SW480 (cell line): ENCODE measurements at places on chromosomes 5 and 9.

DNA sequence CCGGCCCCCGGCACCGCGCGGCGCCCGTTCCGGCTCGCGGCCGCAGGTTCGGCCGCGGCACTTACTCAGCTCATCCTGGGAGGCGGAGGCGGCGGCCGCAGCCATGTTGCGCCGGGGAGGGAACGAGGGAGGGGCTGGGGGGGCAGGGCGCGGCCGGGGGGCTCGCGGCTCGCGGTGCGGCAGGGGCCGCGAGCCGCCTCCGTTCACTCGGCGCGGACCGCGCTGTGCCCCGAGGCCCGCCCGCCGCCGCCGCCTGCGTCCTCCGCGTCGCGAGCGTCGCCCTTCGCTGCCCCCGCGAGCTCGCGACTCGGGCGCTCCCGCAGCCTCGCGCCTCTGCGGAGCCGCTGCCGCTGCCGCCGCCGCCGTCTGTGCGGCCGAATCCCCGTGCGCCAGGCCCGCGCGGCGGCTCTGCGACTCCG is 735 bp downstream of the ECPAS start:
- no peak for DNase-seq

DNA sequence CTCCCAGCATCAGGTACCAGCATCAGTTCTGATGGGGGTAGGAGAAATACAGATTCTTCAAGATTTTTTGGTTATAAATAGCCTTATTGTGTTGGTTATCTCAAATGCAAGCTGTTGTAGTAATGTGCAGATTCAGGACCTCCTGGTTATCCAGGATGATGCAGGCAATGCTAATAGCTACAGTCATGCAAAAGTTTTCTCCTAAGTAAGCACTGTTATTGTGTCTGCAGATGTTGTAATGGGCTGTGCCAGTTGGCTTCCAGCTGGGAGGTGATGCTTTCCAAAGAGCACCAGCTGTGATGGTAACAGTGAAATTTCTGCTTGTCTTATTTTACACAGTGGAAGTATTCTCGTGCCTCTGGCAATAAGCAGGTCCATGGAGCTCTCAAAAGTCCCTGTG is 719.2 kb upstream of the CTNND2 start:
- no peak for DNase-seq

- no peak for DNase-seq
Measured at GRCh38 chr5:144177548-144177947, 6.9 kb downstream of the KCTD16 start.

- DNase-seq, result no peak
Measured at GRCh38 chr5:83937837-83938236, 217.2 kb upstream of the HAPLN1 start.

DNA sequence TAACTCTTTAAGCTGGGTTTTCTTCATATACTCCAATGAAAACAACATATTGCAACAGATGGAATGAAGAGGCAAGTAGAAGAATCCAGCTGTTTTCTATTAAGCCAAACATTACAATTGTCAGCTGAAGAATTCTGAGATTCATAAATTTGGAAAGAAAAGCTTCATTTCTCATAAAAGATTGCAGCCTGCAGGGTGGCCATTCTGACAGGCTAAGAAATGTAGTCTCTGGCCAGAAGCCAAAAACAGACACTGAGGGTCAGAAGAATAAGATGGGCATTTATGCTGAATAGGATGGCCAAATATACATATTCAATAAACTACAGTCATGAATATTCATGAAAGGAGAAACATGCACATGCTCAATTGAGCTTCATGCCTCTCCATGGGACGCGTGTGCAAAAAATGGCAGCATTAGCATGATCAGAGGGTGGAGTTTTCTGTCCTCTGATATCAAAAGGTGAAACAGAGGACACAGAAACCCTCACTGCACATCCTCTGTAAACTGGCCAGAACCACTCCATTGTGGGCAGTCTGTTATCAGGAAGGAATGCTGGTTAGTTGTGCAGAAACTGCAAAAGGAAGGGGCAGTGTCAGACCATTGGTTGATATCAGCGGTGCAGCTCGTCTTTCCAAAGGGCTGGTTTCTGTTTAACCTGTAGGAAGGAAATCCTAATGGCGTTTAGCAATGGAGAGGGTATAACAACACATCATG is 50.2 kb downstream of the FXN start:
- DNase-seq, result no peak

DNA sequence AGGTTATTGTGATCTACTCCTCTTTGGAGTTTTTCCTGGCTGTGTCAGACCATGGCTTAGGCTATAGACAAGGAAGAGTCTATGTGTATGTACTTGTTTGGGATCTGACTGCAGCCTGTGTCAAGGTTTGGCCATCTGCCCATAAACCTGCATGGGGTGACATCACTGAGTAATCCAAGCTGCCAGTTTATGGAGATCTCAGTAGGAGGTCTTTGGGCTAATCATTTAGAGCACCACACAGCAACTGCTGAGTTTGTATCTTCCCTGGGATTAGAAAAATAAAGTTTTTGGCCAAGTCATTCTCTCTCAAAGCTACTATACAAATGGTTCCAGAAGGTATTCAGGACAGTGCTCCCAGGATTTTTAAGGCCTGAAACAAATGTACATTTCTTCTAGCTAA is 65.5 kb upstream of the HSPB3 start:
- DNase-seq, result peak; percentile 10

DNA sequence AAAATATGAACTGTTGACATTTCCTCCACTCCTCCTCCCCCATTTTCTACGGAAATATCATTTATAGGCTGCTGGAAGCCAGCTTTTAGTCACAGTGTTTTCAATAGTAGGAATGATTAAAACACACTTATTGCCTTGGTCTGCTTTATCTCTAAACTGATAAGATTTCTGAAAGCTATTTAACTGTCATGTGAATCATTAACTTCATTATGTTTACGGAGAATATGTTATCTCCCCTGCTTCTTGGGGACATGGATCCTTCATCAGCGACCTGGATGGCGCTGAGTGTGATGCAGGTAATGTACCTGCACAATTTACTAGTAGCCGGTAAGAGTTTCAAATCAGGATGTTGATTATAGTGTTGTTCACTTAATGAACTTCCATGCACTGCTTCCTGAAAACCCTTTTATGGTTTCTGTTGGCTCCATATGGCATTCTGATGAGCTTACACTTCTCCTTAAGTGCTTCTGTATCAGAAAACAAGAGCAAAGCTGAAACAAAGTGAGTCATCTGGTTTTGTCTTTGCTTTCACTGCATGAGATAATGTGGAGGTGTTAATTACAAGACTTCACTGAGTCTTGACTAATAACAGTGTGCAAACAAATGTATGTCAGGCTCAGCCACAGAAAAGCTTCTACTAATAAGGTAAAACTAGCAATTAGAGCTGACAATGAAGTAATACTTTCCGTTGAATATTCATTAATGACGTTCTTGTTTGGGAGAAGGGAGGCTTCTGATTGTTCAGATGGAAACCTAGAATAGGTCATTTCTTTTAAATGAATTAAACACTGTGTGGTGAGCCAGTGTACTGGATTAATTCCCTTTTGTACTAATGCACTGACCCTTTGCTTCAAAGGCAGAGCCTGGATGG is 162.4 kb upstream of the ZNF608 start:
- DNase-seq, result peak; percentile 57

- DNase-seq, result no peak
Measured at GRCh38 chr9:81798606-81799005, 109.3 kb upstream of the TLE1 start.

GRCh38 chr5:139749242-139749641 is 46.4 kb upstream of the PSD2 start:
- no peak for DNase-seq
